Stimulated activated naive CD4-positive, alpha-beta T cell (primary cell): ENCODE measurements at places on chromosomes 5 and 9.

GRCh38 chr9:35789541-35789940 is 1.9 kb upstream of the NPR2 start:
- no peak for DNase-seq

DNA sequence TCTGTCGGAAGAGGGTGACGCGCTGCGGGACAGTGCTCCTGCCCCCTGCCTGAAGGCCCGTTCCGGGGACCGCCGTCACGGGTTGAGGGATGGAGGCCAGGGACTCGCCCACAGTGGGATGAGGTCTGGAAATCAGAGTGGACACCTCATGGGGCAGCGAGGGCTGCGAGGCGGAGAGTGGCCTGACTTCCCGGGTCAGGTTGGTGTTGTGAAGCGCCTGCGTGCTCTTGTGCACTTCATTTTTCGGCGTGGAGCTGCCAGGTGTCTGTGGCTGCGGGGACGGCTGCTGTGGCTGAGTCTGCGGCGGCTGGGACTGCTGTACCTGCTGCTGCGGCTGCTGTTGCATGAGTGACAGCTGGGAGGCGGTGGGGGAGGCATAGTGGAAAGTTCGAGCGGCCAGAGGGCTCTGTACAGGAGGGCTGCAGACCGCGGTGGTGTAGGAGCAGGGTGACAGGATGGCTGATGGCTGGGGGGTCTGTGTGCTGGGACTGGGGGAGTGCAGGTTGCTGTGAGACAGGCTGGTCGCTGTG is 434.1 kb downstream of the HCN1 start:
- DNase-seq = no peak

DNA sequence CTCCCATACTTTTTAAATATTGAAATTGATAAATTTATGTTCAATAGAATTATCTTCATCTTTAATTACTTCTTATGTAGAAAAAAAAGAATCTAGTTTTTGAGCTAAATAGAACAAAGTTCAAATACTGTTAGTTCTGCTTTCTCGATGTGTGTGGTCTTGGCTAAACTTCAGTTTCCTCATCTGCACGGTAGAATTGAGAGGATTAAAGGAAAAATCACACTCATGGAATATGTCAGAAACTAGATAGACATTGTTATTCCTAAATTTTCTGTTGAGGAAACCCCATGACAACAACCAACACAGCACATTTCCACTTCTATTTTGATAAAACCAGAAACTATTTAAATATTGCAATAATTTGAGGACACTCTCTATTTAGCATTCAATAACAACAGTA is 100.3 kb downstream of the MUSK start:
- DNase-seq = no peak

GRCh38 chr9:103287361-103287760 is 292.2 kb downstream of the CYLC2 start:
- DNase-seq = no peak

GRCh38 chr9:100425758-100426157 is 1.2 kb upstream of the MSANTD3 start:
- DNase-seq = no peak

DNA sequence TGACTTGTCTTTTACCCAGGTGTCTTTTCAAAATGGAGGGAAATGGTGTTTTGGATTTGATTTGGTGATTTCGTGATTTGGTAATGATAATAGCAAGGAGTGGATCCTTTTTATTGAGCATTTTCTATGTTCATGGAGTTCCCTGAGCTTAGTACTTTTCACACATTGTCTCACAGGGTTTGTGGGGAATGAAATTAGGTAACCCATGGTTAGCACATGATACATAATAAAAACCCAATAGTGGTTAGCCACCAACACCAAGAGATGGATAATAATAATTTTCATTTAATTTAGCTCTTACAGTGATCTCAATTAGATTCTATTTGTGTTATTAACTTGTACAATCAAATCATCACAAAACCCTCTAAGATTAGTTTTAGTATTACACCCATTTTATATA is 65.4 kb downstream of the ARHGAP26 start:
- no peak for DNase-seq

GRCh38 chr9:81393985-81394811 is 295.1 kb downstream of the TLE1 start:
- DNase-seq = no peak

DNA sequence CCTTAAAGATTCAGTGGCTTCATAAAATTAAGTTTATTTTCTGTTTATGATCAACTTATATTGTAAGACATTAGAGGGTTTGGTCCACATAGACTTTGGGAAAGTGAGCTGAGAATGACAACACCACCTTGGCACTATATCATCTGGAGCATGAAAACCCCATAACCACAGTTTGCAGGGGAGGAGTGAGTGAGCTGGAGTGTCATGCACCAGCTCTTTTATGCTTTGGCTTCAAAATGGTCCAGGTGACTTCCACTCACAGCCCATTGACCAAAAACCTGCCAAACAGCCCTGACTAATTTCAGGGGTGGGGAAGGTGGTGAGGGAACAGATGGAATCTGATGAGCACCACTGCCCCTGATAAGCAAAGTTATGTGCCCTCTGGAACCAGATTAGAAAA is 295.8 kb downstream of the DMRTA1 start:
- no peak for DNase-seq

GRCh38 chr5:139961435-139962157 is 81.5 kb downstream of the NRG2 start:
- no peak for DNase-seq

- no peak for DNase-seq
Observed at GRCh38 chr5:144697847-144698262, 527.2 kb downstream of the KCTD16 start.

DNA sequence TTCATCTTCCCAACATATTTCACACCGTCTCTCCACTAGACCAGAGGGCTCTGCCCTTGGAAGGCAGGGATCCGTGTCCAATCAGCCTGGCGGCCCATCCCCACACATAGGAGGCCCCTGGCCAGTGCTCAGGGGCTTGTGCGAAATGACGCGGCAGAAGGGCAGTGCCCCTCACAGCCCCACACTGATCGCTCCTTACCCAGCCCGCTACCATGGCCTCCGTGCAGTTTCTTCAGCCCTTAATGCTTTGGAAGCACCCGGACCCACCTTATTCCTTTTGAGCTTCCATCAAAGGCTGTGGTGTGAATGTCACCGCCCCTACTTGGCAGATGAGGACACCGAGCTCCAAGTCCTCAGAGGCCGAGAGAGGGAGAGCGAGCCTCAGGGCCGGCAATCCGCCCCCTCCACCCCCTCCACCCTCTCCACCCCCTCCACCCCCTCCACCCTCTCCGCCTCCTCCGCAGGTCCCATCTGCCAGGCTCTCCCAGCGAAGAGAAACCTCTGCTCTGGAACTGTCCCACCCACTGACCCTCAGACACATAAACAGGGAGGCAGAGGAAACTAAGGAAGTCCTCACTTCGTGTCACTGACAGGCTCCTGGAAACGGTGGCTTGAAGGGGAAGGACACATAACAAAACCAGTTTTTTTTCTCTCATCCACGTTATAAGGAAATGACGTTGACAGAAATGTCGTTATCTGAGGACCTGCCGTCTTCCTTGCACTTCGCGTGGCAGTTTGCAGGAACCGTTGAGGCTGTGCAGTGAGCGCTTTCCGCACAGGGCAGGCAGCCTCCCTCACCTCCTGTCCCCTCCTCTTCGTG is 13.9 kb downstream of the QSOX2 start:
- peak; percentile 46 for DNase-seq

DNA sequence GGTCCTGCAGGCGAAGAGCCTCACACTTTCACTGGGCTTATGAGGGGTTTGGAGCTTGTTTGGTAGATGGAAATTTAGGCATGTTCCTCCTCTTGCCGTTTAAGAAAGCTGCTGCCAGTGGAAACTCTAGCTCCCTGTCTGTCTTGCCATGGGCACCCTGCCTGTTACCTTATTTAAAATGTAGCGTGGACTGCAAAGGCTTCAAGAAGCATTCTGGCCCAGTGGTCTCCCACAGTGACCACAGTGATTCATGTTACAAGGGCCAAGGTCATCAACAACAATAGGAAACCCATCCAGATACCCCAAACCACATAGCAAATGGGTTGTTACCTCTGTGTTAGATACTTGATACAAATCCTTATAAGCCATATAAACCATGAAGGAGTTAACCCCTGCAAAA is 96.6 kb downstream of the DPYSL3 start:
- DNase-seq = no peak

DNA sequence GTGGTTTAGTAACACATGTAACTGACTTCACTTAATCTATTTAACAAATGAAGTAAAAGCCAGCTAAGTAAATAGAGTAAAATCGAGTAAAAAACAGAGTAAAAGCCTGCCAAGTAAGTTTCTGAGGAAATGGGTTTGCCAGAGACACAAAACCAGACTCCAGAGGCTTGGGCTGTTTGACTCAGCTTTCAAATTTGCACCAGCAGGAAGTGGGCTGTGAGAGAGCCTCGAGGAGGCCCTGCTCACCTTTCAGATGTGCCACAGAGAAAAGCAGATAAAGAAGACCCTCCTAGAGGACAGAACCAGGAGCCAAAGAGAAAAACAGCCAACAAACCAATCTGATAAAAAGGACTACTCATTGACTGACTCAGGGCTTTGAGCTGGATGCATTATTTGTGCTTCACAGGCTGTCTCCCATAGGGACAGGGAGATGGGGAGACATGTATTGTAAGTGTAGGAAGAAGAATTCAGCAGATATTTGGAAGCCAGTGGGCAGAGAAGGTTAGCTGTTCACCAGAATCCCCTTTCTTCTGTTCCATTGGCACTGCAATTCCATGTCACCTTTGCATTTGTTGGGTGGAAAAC is 14.4 kb upstream of the AMACR start:
- DNase-seq = peak; percentile 5

DNA sequence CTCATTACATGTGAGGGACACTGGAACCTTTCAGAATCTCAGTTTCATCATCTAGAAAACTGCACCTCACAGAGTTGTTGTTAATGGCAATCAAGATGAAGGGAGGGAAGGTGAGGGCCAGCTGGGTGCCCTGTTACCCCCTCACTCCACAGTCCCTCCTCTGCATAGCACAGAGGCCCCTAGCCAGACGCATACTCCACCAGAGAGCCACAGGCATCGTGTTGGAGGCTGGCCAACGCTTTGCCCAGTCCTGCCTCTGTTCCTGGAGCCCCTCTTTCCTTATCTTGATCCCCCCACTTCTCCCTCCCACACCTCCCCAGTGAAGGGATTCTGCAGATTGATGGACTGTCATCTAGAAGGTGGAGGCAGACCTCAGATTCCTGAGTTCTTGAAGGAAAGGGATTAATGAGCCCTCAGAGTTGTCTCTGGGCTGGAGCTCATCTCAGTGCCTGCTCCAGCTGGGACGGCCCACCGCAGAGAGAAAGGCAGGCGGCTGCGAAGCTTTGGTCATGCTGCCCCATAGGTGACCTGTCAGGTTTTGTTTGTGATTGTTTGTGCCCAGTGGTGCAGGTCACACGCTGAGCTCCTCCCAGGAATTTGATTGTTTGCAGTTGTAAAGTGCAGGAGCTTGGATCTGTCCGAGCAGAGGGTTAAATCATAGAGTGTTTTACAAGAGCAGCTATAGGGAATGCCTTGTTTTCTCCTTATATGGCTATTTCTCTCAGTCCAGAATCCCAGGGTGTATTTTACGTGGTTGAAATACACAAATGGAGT is 487.3 kb downstream of the CCDC171 start:
- no peak for DNase-seq

GRCh38 chr5:149798466-149798865 is 68.4 kb downstream of the PPARGC1B start:
- no peak for DNase-seq

- DNase-seq = peak; percentile 56
Observed at GRCh38 chr5:52786949-52787599, 642 bp upstream of the ITGA1 start.

- DNase-seq = no peak
Observed at GRCh38 chr9:2050236-2050635, 35.1 kb downstream of the SMARCA2 start.

GRCh38 chr5:103487218-103487617 is 75.4 kb downstream of the NUDT12 start:
- no peak for DNase-seq

DNA sequence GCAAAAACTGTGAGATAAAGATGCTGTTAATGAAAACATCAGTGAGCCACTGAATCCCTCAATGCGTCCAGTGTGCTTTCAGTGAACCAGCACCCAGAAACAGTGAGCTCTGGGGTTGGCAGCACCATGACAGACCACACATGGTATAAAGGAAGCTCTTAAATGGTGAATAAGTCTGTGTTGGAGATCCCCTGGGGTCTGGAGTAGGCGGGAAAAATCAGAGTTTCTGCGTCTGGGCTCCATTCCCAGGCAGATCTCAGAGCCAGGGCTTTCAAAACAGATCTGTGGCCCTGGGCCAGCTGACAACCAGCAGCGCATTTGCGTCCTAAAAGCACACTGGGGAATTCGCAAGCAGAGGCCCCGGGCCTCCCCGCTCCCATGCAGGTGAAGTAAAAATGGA is 233.5 kb downstream of the FRMD3 start:
- no peak for DNase-seq

- DNase-seq = no peak
Observed at GRCh38 chr9:133284362-133284761, 9.4 kb upstream of the ABO start.

- DNase-seq = no peak
Observed at GRCh38 chr5:174175716-174176268, 130.3 kb downstream of the NSG2 start.

- DNase-seq = no peak
Observed at GRCh38 chr9:15150939-15151338, 156.1 kb downstream of the TTC39B start.

- no peak for DNase-seq
Observed at GRCh38 chr5:151719228-151720000, 32.7 kb upstream of the SPARC start.

GRCh38 chr9:36872641-36873040 is 161.4 kb downstream of the PAX5 start:
- no peak for DNase-seq

DNA sequence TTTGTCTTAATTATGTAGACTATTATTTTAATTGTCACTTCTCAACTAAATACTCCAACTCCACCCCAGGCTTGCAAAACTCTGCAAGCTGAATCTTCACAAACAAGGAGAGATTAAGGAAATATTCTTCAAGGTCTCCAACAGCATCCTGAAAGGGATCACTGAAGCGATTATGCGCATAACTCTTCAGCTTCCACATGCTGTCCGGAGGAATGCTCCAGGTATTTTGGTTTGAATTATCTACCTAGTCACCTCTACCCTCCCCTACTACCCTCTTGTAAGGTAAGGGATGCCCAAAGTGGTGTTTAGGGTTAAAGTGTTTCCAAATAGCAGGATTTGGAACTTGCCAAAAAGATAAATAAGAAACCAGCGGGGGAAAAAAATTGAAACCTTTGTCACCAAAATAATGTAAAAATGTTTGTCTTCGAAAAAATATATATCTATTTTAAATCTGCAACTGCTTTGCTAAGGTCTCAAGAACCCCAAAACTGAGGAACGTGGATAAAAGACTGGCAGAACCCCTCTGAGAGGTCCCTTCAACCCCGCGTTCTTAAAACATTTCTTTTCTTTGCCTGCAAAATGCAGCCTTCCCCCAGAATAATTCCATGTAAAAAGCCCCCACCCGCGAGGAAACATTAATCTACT is 11.6 kb downstream of the PTCH1 start:
- no peak for DNase-seq
